ENCODE measurements at places on chromosomes 5 and 9.

- no peak for DNase-seq
Measured at GRCh38 chr5:135887881-135888614, 7.6 kb downstream of the IL9 start.

- peak; percentile 43 for DNase-seq
Measured at GRCh38 chr5:176619203-176619568, 9.2 kb upstream of the GPRIN1 start.

DNA sequence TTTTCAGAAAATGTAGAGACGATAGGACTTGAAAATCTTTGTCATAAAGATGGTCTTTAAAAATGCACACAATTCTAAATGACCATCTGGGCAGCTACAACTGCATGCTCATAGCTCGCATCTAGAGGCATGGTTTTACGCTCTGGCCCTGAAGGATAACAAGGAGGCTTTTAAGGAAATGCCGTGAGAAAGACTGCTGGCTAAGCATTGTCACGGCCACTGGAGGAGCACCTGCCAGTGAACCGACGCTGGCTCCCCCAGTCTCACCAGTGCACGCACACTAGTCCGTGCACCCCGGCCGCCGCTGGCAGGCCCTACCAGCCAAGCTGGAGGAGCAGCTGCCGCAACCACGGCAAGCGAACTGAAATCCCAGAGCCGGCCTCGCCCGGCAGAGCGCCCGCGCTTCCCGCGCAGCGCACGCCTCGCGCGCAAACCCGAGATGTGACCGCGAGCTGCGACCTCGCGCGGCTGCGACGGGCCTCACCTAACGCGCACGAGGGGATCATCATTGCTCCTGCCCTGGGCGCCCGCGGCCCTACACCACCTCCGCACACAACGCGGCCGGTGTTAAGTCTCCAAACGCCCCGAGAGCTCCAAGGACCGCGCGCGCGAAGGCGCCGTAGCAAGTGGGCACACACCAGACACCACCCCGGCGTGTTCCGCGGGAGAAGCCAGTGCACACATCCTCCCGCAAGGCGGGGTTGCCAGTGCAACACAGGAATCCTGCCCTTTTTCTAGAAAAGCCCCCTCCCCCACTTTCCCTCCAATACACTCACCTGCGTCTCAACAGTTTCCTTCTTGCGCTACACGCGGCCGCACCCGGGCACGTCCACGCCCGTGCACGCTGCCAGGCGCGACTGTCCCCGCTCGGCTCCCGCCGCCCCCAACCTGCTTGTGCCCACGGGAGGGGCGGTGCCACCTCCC lies 5.3 kb downstream of the ELAVL2 start:
- DNase-seq = no peak

- DNase-seq = no peak
Measured at GRCh38 chr5:108769352-108769751, 21.7 kb downstream of the FER start.

DNA sequence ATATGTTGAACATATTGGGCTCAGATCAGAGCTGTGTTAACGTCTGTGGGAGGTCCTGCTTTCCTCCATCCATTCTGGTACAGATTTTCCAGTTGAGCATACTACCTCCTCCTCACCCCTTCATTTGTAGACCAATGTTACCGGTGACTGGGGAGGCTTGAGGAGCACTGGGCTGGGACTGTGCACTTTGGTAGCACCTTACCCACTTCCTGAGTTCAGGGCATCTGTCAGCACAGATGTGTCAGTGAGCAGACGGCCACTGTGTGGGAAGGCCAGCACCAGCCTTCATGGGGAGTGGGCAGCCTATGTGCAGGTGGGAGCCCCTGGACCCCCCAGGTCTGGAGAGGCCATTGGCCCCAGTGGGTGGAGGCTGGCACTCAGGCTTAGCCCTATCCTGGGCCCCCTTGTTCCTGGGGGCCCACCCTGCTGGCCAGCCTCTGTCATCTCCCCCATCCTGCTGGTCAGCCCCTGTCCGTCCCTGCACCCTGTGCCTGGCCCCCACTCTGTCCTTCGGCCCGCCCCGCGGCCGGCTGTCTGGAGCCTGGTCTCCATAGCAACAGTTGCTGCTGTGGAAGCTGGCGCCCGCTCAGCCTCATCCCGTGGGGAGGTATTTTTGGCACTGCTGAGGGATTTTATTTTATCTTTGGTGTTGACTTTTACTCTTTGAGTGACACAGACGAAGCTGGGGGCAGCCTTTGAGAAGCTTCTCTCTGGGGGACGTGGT lies 21.3 kb downstream of the WNK2 start:
- no peak for DNase-seq

All from activated CD4-positive, CD25-positive, alpha-beta regulatory T cell (primary cell).